ENCODE measurements at places on chromosomes 6 and 20.

- DNase-seq: no peak
Measured at GRCh38 chr6:100322886-100323285, 141.8 kb downstream of the SIM1 start.

DNA sequence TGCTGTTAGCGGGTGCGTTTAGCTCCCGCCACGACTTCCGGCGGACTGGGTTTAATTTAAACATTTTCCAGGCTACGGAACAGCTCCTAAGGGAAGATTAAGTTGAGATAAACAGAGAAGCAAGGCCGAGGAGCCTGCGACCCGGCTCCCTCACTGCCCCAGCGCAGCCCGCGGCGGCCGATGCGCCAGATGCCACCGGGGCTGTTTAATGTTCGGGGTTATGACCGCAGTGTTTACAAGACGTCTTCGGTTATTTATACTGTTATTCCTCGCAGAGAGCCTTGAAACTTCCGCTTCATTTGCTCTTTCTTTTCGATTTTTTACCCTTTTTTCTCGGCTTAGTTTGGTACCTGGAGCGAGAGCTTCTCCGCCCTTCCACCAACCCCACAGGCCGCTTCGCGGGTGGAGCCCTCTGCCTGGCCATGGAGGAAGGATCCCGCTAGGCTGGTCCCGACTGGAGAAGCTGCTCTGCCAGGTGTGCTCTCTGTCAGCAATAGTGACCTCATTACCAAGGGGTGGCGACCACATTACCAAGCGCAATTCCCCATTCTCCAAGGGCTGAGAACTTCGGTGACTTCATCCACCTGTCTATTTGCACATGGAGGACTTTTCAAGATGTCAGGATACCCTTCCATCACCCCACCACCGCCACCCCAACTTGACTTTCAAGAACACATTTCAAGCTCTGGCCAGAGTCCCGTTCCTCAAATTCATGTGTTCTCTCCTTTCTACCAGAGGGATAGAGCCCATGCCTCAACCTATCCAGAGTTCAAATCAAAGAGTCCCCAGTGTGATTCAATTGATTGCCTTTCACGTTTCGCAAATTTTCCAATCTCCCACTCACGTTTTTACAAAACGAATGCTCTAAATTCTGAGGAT, 4.1 kb downstream of the TCF21 start:
- DNase-seq: no peak

- DNase-seq: no peak
Measured at GRCh38 chr6:33375143-33375671, 16.4 kb upstream of the KIFC1 start.

GRCh38 chr6:132813173-132813856, 1.1 kb upstream of the RPS12 start:
- peak; percentile 13 for DNase-seq

GRCh38 chr6:37783856-37784584, 35.5 kb upstream of the ZFAND3 start:
- DNase-seq: no peak

DNA sequence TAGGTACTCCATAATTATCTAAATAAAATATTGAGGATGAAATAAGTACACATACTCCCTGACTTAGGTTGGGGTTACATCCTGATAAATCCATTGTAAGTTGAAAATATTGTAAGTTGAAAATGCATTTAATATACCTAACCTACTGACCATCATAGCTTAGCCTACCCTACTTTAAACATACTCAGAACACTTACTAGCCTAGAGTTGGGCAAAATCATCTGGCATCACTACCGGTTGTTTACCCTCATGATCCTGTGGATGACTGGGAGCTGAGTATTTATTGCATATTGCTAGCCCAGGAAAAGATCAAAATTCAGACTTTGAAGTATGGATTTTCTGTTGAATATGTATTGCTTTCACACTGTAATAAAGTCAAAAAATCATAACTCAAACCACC, 467.3 kb downstream of the C6orf118 start:
- DNase-seq: no peak

Measured in effector memory CD8-positive, alpha-beta T cell (primary cell).